ENCODE measurements at places on chromosomes 4 and X.

DNA sequence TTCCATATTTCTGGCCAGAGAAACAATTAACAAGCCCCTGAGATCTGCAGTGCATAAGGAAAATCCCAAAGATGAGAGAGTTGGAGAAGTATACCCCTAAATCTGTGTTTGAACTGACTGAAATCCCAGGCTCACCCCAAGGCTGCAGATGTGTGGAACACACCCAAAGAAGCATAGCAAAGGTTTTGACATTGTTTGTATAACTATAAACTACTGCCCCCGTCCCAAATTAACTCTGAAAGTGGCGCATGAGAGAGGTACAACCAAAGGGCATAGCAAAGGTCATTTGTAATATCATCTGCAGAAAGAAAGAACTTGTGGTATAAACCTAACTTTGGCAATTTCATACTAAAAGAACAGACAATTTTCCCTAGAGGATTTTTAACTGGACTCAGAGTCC is 157.9 kb downstream of the DCAF12L1 start:
- no peak for DNase-seq

- no peak for DNase-seq
These were observed 23.5 kb upstream of the CEP135 start for GRCh38 chr4:55925241-55925640.

GRCh38 chr4:84455697-84456096 is 43.4 kb downstream of the NKX6-1 start:
- DNase-seq = no peak

DNA sequence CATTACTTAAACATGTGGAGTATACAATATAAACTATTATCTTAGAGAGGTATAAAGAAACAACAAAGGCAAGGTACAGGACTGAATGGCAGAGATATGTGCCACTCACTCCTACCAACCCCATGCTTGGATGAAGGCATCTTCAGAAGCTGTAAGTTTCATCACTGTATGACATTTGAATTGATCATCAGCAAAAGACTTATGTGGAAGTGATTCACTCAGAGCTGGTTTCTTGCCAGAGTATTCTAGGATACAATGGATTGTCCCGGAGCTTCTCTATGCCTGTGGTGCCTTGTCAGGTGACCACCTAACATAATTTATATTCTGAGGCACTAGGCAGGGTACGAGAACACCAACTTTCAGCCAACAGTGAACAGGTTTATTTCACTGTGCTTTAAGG is 392.2 kb downstream of the PPP1R2C start:
- no peak for DNase-seq

DNA sequence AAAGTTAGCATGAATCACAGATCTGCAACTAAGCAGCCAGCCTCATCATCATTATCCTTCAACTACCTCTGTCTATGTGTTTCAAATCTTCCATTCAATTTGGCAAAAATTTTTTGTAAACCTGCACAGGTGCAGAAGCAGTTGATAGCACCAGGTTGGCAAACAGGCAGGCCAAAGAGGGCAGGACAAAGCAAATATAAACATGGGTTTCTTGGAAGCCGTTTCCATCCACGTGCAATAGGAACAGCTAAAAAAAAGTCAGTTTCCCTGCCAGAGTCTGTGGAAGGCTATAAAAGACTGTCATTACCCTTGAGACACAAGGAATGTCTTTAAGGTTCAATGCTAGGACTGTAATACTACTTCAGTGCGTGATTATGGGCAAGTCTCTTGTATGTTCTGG is 253.2 kb downstream of the PDHA2 start:
- DNase-seq = no peak

DNA sequence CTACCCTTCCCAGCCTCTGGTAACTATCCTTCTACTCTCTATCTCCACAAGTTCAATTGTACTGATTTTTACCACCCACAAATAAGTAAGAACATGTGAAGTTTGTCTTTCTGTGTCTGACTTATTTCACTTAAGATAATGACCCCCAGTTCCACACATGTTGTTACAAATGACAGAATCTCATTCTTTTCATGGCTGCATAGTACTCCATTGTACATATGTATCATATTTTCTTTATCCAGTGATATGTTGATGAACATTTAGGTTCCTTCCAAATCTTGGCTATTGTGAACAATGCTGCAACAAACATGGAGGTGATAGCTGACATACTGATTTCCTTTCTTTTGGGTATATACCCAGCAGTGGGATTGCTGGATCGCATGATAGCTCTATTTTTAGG is 27.7 kb downstream of the GSX2 start:
- no peak for DNase-seq

GRCh38 chr4:85688055-85688740 is 213.2 kb downstream of the ARHGAP24 start:
- DNase-seq = no peak

DNA sequence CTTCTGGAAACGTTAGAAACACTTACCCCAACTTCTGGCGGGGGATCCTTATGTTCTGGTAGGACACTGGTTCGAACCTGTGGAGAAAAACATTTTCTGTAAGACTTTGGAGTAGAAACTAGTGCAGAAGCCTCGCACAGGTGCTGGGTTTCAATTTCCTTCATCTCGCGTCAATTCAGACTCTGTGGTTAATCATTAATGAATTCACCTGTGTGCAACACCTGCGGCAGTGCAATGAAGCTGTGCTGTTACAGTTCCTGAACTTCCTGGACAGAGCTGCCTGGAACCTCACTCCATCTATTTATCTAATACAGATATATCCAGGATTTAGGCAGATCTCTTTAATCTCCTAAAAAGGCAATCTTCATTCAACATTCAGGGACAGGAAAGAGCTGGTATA is 531.4 kb downstream of the INPP4B start:
- no peak for DNase-seq

GRCh38 chr4:64192731-64193412 is 216.4 kb downstream of the TECRL start:
- no peak for DNase-seq

DNA sequence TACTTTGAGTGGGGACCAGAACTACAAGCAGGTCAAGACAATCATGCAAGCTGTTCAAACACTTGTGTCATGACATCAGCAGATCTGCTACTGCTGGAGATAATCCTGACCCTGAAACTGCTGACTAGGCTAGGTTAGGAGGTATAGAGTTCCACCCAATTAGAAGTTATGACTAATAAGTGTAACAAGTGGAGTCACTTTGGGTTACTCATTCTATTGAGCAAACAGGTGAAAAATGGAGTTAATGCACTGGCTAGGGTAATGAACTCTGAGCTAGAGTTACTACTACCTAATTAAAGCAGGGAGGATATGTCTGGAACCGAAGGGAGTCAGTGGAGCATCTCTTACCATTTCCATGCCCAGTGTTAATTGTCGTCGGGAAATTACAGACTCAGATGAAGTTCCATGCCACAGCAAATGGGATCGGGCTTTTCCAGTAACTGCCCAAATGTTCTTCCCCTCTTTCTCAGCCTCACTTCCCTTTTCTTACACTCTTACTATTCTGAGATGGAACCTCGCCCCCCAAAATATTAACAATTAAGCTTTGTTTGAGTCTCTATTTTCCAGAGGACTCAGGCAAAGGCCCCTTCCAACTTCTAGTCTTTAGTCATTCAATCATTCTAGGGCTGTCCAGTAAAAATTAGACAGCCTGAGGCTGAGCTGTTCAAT is 19.8 kb upstream of the MANBA start:
- no peak for DNase-seq

- no peak for DNase-seq
These were observed 63.2 kb upstream of the TNIP3 start for GRCh38 chr4:121227341-121227792.

DNA sequence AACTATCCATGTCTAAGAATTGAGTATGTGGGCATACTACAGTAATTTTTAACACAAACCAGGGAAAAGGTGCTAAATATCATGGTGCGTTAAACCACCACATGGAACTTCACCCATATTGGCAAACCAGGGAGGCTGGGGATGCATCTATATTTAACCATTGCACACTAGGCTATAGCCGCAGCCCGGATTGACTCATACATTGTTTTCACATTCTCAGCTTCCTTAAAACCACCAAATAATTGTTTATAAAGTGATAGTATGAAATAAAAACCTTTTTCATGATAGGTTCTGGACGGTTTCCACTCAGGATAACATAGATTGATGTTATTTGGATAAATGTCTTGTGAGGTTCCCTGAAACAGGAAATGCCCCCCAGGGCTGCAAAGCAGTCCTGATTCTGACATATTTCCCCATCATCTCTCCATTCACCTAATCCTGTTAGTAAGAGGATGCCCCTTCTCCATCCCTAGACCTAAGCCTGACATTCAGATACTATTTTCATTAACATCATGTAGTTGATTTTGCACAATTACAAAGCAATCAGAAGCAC is 7.9 kb downstream of the COL25A1 start:
- DNase-seq = no peak

DNA sequence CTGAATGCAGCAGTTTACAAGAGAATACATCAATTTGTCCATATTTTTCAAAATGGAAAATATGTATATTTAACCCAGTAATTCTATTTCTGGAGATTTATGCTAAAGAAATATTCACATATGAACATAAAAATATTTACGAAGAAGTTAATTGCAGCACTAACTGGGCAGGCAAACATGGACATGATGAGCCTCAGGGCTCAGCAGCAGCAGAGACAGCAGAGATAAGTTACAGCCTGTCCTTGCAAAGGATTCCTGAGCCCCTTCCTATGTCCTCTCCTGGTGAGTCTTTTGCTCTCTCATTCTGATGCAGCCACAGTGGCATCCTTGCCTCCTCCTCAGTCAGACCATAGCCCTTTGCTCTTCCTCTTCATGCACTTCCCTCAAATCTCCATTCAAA is 680.6 kb upstream of the CPEB2 start:
- DNase-seq = no peak

DNA sequence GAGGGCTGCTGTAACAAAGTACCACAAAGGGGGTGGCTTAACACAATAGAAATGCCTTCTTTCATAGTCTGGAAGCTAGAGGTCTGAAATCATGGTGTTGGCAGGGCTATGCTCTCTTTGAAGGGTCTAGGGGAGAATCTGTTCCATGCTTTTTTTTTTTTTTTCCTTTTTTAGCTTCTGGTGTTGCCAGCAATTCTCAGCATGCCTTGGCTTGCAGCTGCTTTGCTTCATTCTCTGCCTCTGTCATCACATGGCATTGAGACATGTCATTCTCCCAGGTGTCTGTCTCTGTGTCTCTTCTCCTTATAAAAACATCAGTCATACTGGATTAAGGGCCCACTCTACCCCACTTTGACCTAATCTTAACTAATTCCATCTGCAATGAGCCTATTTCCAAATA is 78.6 kb upstream of the BOD1L1 start:
- peak; percentile 15 for DNase-seq

GRCh38 chrX:111615227-111615626 is 65.7 kb upstream of the ALG13 start:
- no peak for DNase-seq

- DNase-seq = peak; percentile 72
These were observed 50.1 kb downstream of the RASGEF1B start for GRCh38 chr4:81421346-81422218.

- no peak for DNase-seq
These were observed at the start of gene DAPP1 for GRCh38 chr4:99816545-99817308. Gene DAPP1, plus strand, starts transcription at chr4:99816827. Its CDS starts 87 bp downstream, at chr4:99816914.

DNA sequence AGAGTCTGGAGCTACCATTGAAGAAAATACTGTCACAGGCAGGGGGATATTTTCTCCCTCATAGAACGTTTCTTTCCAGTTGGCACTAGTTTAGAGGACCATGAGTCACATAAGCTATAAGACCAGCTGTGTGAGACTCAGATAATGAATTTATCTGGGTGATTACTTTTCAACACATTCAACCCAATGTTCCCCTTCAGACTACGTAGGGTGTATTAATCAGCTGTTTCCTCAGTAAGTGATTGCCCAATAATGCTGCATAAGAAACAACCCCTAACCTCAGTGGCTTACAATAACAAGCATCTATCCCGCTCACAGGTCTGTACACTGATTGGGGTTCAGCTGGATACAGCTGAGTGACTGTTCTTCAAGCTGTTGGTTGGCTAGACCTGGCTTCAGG is 38.1 kb downstream of the CBLL2 start:
- DNase-seq = no peak

DNA sequence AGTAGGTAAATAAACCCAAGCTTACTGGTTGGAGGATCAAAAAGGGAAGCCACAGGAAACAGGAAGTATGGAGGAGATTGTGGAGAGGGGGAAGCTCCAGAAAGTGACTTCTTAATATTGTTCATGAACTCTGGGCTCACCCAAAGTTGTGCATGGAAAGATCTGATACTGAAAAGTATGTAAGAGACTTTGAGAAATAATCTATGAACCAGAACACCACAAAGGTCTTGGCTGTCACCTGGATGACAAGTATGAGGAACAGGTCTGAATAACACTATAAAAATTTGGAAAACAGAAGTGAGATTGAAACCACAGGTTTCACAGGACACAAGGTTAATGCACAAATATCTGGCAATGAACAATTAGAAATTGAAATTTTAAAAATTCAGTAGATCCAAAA is 567.4 kb downstream of the INPP4B start:
- no peak for DNase-seq

DNA sequence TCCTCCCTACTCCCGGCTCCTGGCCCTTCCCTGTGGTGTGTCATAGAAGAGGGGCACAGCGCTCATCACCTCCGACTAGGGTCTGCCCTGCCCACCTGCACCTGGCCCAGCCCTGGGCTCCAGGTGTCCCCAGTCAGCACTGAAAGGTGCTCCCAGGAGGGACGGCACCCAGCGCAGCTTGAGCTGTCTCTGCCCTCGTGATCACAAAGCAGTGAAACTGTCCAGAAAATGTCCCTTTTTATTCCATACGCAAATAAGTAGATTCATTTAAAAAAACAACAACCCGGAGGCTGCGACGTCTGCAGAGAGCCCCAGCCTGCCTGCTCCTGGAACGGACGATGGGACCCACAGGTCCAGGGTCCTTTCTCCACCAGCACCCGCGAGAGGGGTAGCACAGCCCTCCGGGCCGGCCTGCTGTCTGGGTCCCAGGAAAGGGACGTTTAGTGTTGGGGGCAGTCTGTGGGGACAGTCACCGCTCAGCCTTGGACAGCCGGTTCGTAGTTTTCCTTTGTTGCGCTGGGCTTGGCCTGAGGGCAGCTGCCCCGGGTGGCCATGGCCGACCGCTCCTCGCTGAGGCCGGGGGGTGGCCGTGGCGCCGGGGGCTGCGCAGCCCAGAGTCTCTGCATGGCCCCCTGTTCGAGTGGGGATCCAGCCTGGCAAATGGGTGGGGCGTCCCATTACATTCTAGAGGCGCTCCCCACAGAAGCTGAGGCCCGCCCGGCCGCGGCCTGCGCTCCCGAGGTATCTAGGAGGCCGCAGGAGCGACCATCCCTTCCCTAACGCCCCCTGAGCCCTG is 4.6 kb downstream of the HMX1 start:
- DNase-seq = no peak

GRCh38 chr4:173436771-173437265 is 37.9 kb upstream of the SCRG1 start:
- DNase-seq = peak; percentile 25

GRCh38 chrX:121356850-121357171 is 309.4 kb downstream of the GLUD2 start:
- DNase-seq = peak; percentile 61

GRCh38 chr4:158722291-158722916 is 792 bp downstream of the PPID start:
- DNase-seq = peak; percentile 19

DNA sequence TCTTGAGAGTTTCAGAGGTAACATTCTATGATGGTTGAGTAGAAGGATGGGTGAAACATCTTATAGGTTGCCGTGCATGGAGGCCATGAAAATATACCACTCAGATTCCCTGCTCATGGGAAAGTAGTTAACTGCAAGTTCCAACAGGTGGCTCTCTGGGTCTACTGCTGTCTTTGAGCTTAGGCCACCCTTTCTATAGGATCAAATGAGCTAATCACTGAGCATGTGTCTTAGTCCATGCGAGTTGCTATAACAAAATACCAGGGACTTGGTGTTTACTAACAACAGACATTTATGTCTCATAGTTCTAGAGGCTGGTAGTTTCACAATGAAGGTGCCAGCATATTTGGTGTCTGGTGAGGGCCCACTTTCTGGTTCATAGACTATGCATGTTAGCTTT is 144.8 kb upstream of the UNC5C start:
- DNase-seq = no peak
